ENCODE measurements at places on chromosomes 5 and 9. TPM values are rescaled to one million over a fixed set of nuclear protein-coding genes. Genes with fewer than 3 reads are reported as not detected.

DNA sequence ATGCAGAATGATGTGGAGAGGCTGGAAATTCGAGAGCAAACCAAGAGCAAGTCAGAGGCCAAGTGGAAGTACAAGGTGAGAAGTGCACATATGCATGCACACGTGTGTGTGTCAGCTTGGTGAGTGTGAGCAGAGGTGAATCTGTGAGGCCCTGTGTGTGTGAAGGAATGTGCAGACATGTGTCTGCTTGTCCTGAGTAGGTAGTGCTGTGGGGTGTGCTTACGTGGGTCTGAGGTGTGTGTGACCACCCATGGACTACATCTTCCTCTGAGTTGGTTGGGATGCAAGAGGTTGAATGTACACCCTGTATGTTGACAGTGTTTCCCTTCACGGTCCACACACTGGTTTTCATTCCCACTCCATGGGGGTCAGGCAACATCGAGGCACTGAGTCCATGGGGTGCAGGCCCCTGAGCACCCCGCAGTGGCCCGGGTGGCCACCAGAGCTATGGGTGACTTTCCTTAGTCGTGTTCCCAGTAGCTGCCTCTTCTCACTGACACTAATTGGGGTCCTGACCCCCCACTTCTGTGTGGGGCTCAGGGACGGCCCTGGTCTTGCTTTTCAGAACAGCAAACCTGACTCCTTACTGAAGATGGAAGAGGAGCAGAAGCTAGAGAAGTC, 86.7 kb downstream of the PHF2 start:
- DNase-seq = no peak

DNA sequence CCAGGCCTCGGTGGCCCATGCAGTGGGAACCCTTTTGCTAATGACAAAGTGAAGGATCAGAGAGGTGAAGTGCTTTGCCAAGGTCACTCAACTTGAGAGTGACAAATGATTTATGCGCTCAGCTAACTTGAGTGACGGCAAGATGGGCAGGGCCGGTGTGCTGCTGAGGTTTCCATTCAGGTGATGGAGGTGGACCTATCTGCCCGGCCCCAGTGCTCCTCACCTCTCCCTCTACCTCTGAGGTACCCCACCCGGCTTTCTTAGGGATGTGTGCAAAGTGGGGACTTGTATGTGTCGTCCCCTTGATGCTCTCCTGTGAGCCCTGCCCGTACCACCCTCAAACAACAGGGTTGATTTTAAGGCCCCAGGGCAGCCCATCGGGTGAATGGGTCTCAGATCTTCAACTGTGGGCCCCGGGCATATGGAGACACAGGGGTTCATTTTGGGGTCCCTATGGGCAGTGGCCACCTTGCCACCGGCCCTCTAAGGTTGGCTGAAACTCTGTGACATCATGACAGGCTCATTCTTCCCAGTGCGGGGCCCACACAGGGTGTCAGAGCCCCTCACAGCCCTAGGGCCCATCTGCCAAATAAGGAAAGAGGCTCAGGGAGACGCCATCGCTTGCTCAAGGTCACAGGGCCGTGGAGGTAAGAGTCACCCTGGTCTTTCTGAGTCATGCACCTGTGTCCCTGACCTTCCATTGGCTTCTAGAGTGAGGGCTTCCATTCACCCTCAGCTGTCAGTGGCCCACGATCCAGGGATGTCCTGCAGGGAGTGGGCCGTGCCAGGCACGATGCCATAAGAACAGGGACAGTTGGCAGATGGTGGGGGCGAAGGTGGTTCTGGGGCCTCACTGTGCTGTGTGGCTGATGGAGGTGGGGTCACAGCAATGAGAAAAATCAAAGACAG, 170.6 kb upstream of the MVB12B start:
- no peak for DNase-seq

Gene IL4
- not detected for total RNA-seq

DNA sequence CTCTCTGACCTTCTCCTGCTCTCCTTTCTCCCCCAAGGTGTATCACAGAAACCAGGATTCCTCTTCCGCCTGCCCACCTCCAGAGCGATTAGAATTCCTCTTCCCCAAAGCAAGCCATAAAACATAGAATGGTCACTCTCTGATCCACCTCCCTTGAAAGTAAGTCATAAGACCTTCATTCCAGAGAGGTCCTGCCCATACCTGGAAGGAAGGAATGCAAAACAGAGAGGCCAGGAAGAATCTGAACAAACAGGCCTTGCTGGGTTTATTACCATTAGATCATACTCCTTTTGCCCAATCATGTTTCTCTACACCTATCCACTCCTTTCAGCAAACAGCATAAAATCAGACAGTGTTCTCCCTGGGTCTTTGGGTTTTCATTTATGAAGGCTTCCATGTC, 21.0 kb downstream of the CDKL3 start:
- no peak for DNase-seq

- DNase-seq = no peak
Measured at GRCh38 chr5:172319708-172320441, 36.3 kb upstream of the UBTD2 start.

Gene CA9
- total RNA-seq = 0.10 TPM

DNA sequence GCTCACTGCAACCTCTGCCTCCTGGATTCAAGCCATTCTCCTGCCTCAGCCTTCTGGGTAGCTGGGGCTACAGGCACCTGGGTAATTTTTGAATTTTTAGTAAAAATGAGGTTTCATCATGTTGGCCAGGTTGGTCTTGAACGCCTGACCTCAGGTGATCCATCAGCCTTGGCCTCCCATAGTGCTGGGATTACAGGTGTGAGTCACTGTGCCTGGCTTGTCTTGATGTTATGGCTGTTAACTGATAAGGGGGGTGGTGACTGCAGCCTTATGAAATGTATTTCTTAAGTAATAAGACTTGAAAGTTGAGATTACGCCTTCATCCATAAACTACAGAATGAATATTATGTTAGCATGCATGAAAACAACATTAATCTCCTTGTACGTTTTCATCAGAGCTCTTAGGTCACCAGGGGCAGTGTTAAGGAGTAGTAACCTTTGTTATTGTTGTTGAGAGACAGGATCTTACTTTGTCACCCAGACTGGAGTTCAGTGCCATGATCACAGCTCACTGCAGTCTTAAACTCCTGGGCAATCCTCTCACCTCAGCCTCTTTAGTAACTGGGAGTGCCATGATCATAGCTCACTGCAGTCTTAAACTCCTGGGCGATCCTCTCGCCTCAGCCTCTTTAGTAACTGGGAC, 148.3 kb downstream of the ATP10B start:
- no peak for DNase-seq

GRCh38 chr5:135215617-135216470, 181.8 kb upstream of the PITX1 start:
- no peak for DNase-seq

DNA sequence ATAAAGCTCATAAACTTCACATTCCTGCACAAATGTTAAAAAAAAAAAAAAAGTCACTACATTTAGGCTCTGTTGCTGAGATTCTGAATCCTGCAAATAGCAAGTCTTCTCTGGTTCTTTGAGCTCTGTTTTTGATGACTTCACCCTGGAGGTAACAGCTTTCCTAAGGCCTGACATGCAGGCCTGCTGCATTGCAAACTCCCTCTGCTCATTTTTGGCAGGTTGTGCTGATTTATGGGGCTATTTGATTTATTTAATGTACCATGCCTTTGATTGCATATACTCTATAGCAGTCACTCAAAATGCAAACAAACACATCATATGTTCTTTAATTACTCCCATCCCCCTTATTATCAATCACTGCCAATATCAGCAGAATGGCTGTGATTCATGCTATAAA, 416.1 kb upstream of the IZUMO3 start:
- DNase-seq = no peak

DNA sequence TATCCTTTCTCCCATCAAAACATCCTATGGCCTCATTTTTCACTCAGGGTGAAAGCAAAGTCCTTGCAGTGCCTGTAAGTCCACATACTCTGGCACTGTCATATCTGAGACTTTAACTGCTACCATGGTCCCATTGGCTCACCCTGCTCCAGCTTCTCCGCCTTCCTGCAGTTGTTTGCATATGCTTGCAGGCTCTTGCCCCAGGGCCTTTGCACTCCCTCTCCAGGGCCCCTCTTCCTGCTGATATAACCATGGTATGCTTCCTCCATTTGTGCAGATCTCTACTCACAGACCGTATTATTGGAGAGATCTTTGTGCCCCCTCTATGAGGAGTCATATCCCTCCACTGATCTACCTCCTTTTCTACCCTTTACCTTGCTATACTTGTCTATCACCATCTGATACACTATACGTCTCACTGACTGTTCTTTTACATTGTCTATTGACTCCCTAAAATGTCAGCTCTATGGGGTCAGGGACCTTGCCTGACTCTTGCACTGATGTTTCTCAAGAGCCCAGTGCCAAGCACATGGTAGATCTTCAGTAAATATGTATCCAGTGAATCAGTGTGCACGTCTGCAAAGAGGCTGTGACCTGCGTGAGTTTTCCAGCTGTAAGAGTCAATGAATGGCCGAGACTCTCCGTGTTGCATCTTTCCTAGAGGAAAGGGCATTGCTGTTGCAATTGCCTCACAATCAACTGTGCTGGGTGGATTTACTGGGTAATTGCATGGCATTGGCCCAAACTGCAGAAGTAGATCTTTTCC, 81.7 kb upstream of the CPEB4 start:
- no peak for DNase-seq

DNA sequence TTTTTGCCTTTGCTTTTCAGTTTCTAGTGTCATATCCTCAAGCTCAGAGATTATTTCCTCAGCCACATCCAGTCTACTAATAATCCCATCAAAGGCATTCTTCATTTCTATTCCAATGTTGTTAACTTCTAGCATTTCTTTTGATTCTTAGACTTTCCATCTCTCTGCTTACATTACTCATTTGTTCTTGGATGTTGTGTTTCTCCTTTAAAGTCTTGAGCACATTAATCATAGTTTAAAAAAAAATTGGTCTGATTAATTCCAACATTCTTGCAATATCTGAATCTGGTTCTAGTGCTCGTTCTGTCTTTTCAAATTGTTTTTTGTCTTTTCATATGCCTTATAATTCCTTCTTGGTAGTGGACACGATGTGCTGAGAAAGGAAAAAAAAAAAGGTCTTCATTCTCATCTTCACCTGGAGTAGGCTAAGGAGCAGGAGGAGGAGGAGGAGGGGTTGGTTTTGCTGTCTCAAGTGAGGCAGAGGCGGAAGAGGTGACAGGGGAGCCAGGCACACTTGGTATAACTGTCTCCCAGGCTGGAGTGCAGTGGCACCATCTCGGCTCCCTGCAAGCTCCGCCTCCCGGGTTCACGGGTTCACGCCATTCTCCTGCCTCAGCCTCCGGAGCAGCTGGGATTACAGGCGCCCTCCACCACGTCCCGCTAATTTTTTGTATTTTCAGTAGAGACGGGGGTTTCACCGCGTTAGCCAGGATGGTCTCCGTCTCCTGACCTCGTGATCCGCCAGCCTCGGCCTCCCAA, 16.3 kb downstream of the PRXL2C start:
- no peak for DNase-seq

GRCh38 chr5:68071736-68072135, 143.8 kb upstream of the PIK3R1 start:
- DNase-seq = no peak

DNA sequence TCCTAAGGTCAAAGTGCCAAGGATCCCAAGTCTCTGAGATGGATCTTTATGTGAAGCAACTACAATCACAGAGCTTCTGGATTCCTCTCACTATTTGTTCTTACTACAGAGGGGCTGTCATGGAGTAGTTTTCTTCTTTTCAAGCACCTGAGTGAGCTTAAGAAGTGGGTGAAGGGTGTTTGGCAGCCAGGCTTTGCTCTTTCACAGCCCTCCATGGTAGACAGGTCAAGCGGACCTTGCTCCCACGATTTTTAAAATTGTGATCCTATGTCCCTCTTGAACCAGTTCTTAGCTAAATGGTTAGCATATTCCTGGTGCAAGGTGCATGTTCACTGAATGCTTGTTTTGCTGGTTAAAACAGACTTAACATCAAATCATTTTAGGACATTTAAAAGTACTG, 332.2 kb downstream of the GADD45G start:
- DNase-seq = no peak

Gene TMEFF1
- total RNA-seq = 8.0 TPM
